ELF-1 (cell line): ENCODE measurements at places on chromosomes 6 and 20.
A peak's percentile ranks its signal among the peaks of the same experiment; 100 is the strongest.

GRCh38 chr6:152117156-152118133 lies 310.0 kb downstream of the ESR1 start:
- DNase-seq, result no peak

- DNase-seq, result no peak
Measured at GRCh38 chr6:136037242-136037875, 185.9 kb downstream of the PDE7B start.

DNA sequence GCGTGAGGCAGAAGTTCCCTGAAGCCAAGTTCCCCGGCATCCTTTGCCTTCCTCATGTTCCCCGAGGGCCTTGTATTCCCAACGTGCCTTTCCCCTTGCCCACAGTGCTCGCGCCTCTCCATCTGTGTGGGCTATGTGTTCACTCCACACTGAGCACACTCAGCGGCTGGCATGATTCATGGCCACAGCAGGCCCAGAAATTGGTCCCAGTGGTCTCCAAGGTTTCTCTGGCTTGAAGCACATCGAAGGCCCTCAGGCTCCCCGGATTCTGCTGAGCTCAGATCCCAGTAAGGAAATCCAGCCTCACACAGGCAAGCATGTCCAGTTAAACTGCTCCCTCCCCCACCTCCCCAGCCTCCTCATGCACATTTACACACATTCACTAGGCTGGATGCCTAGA lies 123.6 kb downstream of the ISM1 start:
- DNase-seq, result peak; percentile 42

DNA sequence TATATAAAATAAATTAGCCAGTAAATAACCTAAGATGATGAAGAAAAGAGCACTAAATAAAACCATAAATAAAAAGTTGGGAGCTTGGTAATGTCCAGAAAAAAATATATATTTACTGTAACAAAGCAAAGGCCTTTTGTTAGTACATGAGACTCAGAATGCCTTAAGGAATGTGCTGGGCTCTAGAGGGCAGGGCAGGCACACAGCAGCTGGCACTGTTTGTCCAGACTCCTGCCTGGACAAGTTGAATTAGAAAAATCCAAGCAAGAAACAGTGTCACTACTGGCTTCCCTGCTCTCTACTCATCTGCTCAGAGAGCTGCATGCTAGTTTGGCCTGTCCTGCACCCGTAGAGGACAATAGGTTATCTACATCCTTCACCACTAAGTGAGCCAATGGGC lies 8.8 kb downstream of the DEFB129 start:
- DNase-seq, result no peak
